ENCODE measurements at places on chromosomes 4 and X. TPM values are rescaled to one million over a fixed set of nuclear protein-coding genes. Genes with fewer than 3 reads are reported as not detected.
A peak's percentile ranks its signal among the peaks of the same experiment; 100 is the strongest.

DNA sequence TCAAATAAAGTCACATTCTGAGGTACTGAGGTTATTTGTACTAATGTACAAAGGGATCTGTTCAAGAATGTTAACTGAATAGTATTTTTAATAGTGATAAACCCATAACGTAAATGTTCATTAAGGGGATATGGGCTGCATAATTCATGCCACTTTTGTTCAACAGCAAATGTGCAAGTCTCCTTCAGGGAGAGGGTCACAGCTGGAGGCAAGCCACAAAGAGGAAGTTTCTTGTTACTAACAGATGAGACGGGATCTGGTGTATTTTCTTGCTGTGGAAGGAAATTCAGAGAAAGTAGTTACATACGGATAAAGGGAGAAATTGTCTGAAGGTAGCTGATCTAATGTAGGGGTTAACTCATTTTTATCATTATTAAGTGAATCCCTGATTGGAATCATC lies 10.0 kb downstream of the ZFP42 start:
- DNase-seq, result no peak

- DNase-seq, result no peak
Measured at GRCh38 chr4:121665371-121665770, 31.4 kb downstream of the ANXA5 start.

DNA sequence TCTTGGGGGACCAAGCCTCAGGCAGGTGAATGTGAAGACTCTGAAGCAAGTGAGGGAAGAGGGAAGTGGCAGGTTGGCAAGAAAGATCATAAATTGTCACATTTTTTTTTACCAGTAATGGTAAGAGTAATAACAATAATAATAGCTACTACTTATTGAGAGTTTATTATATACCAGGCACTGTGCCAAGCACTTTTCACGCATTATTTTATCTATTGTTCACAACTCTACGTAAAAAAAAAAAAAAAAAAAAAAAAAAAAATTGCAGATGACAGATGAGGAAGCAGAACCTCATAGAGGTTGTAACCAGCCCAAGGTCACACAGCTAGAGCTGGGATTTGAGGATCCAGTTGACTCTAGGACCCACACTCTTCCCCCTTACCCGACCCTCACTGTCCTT lies 40.9 kb downstream of the TSC22D3 start:
- DNase-seq, result no peak

AFAP1 gene
- 7.0 TPM for total RNA-seq

- DNase-seq, result no peak
Measured at GRCh38 chr4:112176596-112176995, 31.3 kb downstream of the FAM241A start.

SSX1 gene
- total RNA-seq, result not detected

MAOB gene
- total RNA-seq, result 155 TPM

- DNase-seq, result no peak
Measured at GRCh38 chr4:11774346-11774745, 345.7 kb upstream of the HS3ST1 start.

KCNIP4 gene
- total RNA-seq, result not detected

DNA sequence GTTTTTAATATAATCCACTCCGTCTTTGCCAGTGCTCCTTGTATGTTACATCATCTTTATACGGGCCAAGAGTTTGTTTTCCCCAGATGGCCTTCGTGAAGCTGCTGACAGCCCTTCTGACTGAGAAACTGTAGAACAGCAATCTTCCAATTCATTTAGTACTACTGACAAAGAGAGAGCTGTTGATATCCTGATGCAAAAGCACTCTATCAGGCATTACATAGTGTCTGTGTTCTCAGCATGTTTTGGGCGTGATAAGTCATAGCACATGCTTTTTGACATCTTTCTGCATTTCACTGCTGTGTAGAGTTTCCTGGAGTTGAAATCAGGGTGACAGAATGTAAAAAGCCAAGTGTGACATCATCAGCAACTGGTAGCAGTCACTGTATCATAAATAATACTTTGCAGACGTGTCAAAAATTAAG lies 746.3 kb upstream of the FAM241A start:
- DNase-seq, result peak; percentile 37

SNCA gene
- 12.5 TPM for total RNA-seq

DNA sequence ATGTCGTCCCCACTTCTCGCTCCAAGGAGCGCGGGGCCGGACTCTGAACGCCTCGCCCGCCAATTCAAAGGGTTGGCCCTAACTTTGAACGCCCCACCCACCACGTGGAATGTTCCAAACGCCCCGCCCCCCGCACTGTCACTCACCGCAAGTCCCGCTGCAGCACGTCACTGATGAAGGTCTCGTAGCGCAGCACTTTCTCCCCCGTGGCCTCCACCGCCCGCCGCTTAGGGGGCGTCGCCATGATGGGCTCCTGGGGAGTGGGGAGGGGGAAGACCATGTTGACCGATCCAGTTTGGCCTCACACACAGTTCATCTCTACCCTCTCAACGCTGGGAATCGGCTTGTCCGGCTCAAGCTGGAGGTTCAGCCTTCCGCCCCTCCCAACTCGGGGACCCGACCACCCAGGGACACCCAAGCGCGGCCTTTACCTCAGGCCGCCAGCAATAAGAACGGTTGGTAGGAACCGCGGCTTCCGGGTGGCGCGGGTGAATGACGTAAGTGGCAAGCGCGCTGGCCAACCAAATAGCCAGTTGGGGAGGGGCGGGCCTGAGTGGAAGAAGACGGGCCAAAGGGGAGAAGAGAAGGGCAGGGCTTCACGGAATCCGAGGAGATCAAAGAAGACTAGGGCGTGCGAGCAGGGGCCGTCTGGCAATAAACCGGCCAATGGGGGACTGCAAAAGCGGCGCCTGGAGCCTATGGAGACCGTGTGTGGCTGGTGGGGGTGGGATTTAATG lies at the start of gene UXT:
TSS of gene UXT (minus strand) at position 497 of the 737 bp plus-strand sequence. CDS start at position 244, 253 bp downstream.
- DNase-seq, result peak; percentile 93

DNA sequence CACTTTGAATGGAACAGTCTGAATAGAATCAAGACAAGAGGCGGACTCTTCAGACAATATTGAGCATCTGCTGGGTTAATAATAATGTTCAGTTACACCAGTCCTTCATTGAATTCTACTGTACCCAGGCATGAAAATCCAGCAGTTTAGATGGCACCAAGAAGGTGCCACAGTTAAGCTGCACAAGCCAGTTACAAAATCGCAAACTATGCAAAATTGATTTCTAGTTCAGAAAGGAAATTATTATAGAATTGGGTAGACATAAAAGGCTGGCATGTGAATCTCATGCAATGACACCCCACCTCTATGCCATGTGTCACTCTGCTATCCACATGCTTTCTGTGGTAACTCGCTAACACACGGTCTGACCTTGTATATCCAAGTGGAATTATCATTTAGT lies 105.8 kb upstream of the VCX3A start:
- no peak for DNase-seq

USP17L11 gene
- not detected for total RNA-seq

FAM53A gene
- 0.71 TPM for total RNA-seq

- no peak for DNase-seq
Measured at GRCh38 chr4:130468340-130468739, 1372.4 kb downstream of the C4orf33 start.

DNA sequence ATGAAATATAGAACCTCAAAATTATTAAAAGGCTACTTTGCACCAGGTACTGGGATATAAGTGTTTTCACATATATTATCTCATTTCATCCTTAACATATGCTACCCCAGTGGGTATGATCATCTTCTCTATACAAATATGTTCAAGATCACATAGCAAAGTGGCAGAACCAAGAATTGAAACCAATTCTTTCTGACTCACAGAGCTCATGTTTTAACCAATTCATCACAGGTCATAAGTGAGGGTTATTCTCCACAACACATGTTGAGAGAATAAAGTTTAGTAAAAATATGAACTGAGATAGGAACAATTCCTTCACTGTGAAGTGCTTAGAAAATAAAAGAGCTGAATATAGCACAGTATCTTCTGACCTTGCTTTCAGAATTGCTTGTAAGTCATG lies 442.9 kb upstream of the RASGEF1B start:
- DNase-seq, result no peak

DNA sequence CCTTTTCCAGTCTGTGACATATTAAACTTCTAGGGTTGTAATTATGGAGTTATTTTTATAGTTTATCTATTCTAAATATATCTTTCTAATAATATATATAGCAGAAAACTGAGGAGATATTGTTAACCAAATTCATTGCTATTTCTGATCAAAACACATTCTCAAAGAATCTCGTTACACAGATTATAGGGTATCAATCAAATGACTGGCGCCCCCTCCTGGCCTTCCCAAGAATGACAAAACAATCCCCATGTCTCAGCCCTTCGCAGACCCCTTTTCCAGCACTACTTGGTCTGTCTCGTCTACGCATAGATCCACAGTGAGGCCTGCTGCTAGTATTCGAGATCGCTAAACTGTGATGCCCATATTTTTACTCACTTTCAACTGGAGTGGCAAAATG lies 209.3 kb downstream of the GPC3 start:
- DNase-seq, result no peak

- DNase-seq, result no peak
Measured at GRCh38 chrX:48509245-48509590, 426 bp downstream of the PORCN start.

DNA sequence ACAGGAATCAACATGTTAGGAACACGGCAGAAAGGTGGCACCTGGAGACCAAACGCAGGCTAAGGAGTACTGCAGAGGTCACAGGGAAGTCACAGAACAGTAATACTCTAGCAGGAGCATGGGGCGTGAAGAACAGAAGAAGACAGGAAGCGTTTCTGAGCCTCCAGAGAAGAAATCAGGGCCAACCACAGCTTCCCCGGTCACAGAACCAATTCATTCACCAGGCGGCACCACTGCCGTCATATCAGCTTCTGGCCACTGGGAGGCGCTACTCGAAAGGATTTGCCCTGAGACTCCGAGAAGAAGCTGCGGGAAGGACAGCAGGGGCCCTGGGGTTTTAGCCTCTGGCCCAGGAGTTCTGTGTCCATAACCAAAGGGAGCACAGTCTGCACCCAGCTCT lies 78.0 kb upstream of the DRD5 start:
- peak; percentile 42 for DNase-seq

- no peak for DNase-seq
Measured at GRCh38 chrX:8284131-8284530, 113.1 kb upstream of the VCX2 start.

- DNase-seq, result no peak
Measured at GRCh38 chr4:163755013-163755412, 260.5 kb downstream of the TMA16 start.

DNA sequence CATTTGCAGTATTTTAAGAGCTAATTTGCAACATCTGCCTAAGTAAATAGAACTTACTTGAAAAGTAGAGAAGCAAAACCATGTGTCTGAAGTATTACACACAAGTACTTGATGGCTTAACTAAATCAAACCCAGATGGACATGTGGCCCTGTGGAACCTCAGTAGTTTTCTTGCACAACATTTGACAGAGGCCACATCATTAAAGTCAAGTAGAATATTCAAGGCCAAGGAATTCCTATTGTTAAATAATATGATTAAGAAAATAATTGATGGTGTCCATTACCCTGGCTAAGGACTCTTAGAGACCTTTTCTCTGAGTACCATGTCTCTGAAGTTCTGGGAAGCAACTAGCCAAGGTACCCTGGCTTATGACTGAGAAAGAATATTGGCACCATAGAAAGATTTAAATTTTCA lies 135.4 kb upstream of the OTUD4 start:
- no peak for DNase-seq

- no peak for DNase-seq
Measured at GRCh38 chr4:158850800-158851644, 82.2 kb downstream of the FNIP2 start.

DNA sequence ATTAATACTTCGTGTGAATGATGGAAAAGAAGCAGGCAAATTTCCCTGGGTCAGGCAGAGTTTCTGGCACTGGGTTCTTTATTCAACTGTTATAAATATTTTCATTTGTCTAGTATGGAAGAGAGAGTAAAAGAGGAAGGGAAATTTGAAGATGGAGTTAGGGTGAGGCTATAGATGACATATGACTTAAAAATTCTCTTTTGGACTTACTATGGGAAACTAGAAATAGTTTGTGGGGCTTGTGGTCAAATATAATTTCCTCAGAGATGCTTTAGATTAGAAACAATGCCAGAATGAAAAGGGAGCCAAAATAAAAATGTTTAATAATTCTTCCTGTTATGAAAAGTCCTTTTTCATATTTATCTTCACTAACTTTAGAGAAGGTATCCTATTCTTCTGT lies 103.2 kb downstream of the GC start:
- DNase-seq, result no peak

GRCh38 chrX:109441266-109441665 lies 40.6 kb downstream of the GUCY2F start:
- DNase-seq, result no peak

USP46 gene
- 82.1 TPM for total RNA-seq

DNA sequence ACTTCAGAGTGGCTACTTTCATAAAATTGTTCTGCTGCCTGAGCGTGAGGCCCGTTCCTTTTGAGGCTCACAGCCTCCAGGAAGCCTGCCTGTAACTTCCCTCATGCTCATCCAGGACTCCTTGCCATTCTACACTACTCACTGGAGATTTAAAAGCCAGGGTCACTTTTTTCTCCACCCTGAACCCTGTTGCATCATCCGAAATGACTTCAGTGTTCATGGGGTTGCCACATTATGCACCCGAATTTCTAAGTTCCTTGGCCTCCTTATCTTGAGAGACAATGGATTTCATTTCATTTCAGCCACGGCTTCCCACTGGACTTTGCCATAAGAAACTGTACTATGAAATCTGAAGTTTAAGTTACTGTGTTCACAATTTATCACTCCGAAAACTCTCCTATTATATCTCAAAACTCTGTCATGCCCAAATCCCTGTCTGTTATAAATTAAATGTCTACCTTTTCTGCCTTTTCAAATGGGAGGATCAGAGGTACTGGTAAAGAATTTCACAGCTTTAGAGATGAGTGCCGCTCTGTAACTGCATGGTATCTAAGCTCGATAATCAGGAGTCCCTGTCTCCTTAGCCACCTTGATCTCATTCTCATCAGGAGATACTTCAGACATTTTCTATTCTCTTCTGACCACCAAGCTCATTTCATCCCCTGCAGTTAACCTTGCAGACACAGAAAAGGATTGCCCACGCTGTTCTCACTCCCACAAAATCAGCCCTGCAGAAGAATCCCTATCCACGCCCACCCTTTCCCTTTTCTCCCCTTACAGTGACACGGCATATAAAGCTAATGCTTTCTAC lies 59.9 kb downstream of the TRIML1 start:
- no peak for DNase-seq

XPNPEP2 gene
- 0.56 TPM for total RNA-seq

RTL5 gene
- total RNA-seq, result 3.0 TPM

- no peak for DNase-seq
Measured at GRCh38 chrX:52865343-52865998, 2.4 kb downstream of the XAGE3 start.

DNA sequence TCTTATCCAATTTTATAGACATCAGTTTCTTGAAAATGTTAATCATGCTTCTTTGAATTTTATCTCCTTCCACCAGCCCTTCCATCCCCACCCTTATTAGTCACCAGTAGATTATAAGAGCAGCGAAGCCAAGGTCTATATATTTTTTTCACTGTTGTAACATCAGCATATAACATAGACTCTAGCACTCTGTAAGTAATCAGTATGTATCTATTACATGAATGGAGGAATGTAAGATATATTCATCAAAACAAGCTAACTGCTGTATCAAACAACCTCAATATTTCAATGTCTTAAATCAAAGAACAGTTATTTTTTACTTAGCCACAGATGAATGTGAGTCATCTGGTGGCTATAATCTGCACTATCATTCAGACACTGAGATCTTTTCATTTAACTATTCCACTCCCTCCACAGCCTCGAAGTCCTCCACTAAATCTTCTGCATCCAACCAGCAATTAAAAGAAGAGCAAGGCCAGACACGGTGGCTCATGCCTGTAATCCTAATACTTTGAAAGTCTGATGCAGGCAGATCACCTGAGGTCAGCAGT lies 178.9 kb downstream of the CENPC start:
- no peak for DNase-seq

WAS gene
- 3.0 TPM for total RNA-seq

POU3F4 gene
- not detected for total RNA-seq

All from heart left ventricle (tissue), 16 donors.